ENCODE measurements at places on chromosomes 3 and 15.

DNA sequence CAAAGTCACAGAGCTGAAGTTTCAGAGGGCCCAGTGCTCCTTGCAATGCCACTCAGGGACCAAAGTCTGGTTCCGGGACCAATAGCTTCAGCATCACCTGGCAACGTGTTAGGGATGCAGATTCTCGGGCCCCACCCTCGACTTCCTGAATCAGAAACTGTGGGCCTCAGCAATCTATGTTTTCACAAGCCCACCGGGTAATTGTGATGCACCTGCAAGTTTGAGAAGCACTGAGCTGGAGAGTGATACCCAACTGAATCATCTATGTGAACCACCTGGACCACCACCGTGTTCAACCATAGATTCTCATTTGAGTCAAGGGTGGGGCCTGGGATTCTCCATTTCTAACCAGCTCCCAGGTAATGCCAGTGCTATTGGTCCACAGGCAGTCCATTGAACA is 55.7 kb downstream of the CORO2B start:
- no peak for DNase-seq

- peak; percentile 42 for DNase-seq
Observed at GRCh38 chr3:50550079-50550736, 17.3 kb downstream of the C3orf18 start.

GRCh38 chr3:152243301-152243711 is 25.4 kb upstream of the MBNL1 start:
- peak; percentile 85 for DNase-seq

DNA sequence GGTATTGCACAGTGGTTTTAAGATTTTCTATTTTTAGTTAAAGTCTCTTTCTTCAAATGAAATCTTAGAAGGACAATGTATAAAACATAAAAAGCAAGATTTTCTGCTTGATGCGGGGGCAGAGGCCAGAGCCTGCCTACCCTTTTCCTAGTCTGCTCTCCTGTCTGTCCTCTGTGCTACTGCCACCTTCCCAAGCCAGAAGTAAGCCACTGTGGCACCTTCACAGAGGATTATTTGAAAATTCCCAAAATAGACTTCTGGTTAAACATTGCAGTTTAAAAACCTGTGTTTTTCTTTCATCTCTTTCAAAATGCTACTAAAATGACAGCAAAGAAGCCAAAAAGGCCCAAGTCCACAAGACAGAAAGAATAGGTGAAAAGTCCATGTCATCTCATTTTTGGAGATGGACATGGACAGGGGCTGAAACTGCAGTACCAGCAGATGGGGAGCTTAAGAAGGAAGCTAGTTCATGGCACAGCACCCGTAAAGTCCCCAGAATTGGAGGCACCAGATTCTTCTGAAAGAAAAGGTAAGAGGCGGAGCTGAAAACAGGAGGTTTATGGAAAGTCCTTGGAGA is 37.0 kb downstream of the PAQR9 start:
- DNase-seq: no peak

- DNase-seq: no peak
Observed at GRCh38 chr3:119647171-119647570, 13.2 kb downstream of the POPDC2 start.

GRCh38 chr15:70614221-70614620 is 149.1 kb downstream of the UACA start:
- DNase-seq: no peak

DNA sequence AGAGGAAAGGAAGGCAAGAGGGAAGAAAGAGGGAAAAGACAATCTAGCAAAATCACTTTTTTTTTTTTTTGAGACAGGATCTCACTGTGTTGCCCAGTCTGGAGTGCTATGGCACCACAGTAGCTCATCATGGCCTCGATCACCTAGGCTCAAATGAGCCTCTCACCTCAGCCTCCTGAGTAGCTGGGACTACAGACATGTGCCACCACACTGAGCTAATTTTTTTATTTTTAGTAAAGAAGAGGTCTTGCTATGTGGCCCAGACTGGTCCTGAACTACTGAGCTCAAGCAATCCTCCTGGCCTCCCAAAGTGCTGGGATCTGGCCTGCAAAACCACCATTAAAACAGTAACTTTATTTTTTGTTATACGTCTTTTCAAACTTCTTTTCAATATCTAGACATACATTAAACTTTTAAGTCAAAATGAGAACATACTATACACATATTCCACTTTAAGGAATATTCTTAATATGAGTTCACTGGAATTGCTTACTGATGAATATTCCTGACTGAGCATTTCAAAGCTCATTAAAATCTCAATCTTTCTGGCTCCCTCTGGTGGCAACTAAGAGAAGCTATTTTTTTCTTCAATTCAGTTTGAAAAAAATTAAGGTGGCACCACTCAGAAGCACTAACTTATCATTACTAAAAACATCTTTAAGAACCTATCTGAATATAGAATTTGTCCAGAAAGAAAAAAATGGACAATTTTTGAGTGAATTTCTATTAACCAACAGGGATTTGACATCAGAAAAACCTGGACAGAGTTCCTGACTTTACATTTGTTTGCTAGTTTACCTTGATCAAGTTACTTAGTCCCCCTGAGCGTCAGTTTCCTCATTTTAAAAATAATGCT is 40.9 kb downstream of the UACA start:
- peak; percentile 51 for DNase-seq

DNA sequence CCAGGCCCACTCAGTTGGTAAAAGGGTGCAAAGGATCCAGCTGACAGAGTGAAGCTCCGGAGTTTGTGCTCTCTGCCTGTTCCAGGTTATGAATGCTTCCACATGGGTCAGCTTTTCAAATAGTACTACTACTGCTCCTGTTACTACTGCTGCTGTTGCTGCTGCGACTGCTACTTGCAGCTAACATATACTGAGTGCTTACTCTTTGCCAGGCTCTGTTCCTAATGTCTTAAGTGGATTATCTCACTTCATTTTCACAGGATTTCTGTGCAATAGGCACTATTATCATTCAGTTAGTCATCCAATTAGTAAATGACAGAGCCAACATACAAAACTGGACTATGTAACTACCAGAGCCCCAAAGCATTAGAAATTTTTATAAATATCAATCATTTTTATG is 106.5 kb downstream of the IQCH start:
- DNase-seq: no peak

DNA sequence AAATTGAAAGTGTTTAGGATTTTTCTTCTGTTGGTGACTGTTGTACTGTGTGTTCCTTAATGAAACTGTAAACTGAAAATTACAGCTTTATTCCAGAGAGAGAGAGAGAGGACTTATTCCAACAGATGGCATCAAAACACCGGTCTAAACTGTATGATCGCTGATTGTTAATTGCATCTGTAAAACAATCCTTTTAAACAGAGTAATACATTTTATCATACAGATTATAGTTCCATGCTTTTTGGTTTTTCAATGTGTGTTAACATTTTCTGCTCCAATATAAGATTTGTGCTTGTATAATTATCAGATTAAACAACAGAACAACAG is 289.7 kb upstream of the DNAJC19 start:
- no peak for DNase-seq

Data from GM12865 (cell line).